ENCODE measurements at places on chromosomes 5 and 9.

DNA sequence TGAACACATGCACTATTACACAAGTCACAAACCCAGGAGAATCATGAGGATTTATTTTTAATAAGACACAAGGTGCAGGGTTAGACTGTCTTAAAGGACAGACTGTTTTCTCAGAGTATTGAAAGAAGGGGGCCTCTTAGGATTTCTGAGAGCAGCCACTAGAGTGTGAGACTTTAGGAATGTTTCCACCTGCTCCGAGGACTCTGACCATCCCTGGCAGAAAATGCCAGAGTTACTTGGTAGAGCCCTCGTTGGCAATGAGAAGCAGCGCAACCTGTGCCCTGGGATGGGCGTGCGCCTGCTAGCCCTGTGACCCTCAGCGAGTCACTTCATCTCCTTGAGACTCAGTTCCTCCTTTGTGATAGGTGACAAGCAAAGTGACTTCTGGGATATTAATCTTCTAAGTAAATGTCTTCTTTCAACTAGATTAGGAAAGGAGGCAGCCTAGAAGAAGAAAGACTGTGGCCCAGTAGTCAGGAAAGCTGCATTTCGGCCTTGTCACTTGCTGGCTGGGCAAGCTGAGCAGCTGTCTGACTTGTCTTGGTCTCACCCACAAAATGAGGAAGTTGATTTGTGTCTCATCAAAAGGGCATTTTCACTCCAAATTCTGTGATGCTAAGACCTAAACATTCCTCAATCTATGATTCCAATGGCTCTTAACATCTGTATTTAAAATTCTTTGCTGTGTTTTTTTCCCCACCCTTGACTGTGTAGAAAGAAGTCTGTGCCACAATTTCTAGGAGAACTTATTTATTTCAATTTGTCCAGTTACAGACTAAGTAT lies 60.5 kb downstream of the PTCD2 start:
- no peak for DNase-seq

DNA sequence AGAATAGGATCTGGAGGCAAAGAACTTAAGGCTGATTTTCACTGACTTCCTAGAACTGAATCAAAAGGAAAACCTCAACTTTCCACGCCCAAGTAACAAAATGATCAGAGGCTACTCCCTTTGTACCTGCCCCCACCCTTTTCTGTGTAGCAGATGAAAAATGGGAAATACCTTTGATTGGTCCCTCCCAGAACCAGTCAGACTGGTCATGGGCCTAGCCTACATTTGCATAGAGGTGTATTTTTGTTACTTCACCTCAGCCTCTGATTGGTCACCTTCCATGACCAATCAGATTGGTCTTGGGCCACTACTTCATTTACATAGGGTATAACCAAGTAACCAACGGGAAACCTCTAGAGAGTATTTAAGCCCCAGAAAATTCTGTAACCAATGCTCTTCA lies 1553.5 kb upstream of the C9orf72 start:
- no peak for DNase-seq

- DNase-seq = no peak
These were observed 1.3 kb downstream of the MACIR start for GRCh38 chr5:103259705-103260355.

DNA sequence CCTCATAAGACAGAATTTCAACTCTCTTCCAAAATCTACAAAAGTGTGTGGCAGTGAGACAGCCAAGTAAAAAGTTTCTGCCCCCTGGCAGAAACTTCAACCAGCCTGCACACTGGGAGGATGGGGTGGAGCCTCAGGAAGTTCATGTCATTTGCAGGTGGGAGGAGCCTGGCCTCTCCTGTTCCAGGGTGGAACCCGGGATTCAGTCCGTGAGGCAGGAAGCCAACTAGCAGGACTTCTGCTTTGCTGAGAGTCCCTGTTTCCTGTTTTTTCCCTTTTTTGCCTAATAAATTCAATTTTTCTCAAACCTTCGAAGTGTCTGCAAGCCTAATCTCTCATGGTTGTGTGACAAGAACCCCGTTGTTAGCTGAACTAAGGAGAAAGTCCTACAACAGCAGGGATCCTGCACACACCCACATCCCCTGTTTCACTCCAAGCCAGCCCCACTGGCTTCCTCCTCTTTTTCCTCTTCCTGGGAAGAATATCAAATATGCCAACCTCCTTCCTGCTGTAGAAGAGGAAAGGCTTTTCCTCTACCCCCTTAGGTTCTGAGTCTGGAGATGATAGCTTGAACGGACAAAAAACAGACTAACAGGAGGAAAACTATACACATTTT lies 69.3 kb downstream of the ALDH7A1 start:
- DNase-seq = peak; percentile 40

DNA sequence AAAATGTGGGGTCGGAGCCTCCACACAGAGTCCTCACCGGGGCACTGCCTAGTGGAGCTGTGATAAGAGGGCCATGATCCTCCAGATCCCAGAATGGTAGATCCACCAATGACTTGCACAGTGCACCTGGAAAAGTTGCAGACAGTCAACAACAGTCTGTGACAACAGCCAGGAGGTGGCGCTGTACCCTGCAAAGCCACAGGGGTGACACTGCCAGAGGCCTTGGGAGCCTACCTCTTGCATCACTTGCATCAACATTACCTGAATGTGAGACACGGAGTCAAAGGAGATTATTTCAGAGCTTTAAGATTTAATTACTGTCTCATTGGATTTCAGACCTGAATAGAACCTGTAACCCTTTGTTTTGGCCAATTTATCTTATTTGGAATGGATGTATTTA lies 614.1 kb upstream of the CDH9 start:
- DNase-seq = no peak

DNA sequence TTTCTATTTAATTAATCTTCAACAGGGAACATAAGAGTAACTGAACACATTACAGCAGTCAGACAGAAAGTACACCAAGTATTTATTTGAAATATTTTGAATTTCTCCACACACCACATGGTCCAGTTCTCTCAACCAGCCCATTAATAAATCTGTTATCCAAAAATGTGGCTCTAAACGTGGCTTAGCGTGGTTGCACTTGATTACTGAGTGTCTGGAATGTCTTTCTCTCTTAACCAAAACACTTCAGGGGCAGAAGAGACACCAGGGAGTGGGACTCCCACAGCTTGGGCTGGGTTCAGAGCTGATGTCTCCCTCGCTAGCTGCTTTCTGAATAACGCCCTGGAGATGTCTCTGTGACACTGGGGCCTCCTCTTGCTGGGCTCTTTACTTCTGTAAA lies 52.6 kb upstream of the FANCC start:
- no peak for DNase-seq

DNA sequence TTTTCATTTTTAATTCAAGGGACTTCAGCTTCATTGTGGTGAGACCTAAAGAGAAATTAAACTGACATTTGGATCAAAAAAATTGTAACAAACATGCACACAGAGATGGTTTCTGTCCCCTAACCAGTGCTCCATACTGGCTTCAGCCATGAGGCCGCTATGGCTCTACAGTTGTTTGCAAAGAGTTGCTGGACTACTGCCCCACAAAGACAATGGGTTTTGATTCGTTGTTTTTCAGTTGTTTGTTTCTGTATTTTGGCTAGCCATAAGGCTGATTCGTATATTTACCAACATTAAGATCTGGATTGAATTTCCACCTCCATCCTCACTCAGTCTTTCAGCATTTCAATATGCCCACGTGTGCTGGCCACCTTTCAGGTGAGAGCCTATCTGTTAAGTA lies 163.7 kb upstream of the KIF2A start:
- DNase-seq = no peak

- DNase-seq = no peak
These were observed 50.0 kb downstream of the HACD4 start for GRCh38 chr9:20981486-20981885.

GRCh38 chr5:9495121-9495520 lies 50.8 kb downstream of the SEMA5A start:
- no peak for DNase-seq

DNA sequence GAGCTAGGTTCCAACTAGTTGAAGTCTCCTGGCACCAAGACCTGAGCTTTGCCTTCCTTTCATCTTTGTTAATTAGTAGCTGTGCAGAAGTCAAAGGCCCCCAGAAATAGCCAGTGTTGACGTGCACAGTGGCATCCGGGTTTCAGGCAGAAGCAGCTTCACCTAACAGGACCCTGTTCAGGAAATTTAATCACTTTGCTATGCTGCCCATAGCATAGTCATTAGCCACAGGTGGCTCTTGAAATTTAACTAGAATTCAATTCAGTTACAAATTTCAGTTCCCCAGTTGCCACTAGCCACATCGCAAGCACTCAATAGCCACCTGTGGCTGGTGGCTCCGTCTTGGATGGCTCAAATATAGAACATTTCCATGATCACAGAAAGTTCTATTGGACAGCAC lies 179.1 kb downstream of the GOLPH3 start:
- DNase-seq = no peak

GRCh38 chr5:67986761-67987160 lies 228.8 kb upstream of the PIK3R1 start:
- no peak for DNase-seq

DNA sequence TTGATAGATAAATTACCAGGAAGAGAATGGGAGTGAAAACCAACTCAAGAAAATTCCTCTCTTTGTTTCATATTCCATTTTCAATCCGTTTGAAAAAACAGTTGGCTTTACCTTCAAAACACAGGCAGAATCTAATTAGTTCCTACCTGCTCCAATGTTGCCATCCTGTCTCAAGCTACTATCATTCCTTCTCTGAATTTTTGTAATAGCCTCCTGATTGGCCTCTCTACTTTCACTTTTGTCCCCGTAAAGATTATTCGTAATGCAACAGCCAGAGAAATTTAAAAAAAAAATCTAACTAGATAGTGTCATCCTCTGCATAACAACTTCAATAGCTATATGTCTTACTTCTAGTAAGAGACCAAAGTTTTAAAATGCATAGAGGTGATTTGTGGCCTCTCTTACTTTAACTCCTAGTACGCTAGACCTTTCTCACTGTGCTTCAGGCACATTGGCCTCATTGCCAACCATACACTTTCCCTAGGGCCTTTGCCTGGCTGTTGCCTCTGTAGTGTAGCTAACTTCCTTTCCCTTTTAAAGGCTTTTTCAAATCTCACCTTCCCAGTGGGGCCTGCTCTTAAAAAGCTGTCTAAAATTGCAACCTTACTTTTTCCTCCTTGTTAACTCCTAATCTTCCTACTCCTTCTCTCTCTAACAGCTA lies 311.3 kb upstream of the GRIN3A start:
- DNase-seq = no peak

- no peak for DNase-seq
These were observed 82.9 kb downstream of the RAB24 start for GRCh38 chr5:177220576-177220975.

DNA sequence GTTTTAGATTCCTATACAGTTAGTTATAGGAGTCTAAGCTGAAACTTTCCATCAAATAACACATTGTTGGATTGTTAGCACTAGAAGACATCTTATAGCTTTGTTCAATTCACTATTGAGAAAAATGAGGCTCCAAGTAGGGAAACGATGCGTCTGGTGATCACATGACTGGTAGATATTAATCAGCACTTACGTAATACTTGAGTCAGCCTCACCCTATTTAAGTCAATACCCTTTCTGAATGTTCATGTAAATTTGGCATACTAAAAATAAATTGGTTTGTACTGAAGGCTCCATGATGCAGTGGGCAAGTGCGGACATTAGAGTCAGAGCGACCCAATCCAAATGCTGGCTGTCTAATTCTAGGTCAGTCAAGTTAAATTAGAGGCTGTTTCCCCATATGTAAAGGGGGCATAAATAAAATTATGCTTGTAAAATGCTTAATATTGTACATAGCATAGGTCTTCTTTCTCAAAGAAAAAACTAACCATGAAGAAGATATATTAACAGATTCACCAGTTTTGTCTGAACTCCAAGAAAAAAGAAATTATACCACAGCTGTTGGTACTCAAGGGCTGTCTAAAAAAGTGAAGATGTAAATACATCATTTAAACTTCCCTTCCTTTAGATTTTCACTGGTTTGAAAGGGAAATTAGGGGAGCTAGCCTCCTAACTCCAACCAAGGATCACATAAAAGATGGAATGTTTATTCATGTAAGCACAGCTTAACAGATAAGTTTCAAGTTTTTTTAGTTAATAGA lies 406.6 kb upstream of the TLE4 start:
- DNase-seq = no peak

DNA sequence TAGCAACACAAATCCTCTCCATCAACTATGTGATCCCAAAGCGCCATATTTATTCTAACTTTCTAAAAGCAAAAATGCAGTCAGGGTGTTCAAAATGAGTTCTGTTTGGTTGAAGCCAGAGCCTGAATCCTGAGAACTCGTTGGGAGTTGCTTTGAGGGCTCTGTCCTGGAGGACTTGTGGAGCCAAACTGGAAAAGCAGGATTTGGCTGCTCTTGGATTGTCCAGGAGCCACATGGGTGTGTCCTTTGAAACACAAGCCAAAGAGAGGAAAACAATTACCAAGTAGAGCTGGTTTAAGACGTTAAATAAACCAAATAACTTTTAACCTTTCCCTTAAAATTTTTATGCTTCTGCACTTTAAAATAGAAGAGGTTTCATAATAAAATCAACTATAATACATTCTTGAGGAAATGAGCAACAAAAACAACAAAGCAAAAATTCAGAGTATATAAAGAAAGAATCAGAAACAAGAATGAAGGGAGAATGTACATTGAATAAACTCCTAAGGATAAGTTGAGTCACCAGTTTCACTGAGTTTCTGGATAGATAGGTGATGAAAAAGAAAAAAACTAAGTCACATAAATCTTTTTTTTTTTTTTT lies 13.5 kb downstream of the C5orf46 start:
- DNase-seq = no peak

- DNase-seq = no peak
These were observed 41.4 kb upstream of the CTNNA1 start for GRCh38 chr5:138711811-138712210.

DNA sequence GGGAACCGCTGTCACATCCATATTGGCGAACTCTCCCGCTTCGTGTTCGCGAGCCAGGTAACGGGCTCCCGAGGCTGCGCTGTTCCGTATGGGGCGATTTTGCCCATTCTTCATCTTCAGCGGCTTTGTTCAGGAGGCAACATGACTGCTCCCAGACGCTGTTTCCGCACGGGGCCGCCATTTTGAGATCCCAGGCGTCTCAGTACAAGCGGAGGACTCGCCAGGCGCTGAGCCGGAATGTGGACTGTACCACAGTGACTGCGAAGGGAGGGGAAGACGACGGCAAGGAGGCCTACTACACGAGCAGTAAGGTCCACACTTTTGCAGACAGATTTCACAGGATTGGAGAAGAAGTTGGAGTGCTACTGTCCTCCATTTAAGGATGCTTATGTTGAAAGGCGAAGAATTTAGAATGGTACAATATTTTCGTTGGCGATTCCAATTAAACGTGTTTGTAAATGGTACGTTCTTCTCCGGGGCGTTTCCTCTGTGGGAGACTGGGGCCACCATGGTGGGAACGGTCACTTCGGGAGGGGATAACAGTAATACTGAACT lies 41.6 kb upstream of the ZNF300 start:
- DNase-seq = peak; percentile 93

- no peak for DNase-seq
These were observed 24.8 kb downstream of the PPP3R2 start for GRCh38 chr9:101569741-101570501.

- DNase-seq = no peak
These were observed 97.0 kb downstream of the PSAT1 start for GRCh38 chr9:78393932-78394331.

- peak; percentile 29 for DNase-seq
These were observed 242.6 kb upstream of the PAPPA start for GRCh38 chr9:115910959-115911358.

GRCh38 chr5:151051931-151052608 lies 28.8 kb downstream of the TNIP1 start:
- DNase-seq = no peak

GRCh38 chr9:81474792-81475191 lies 214.6 kb downstream of the TLE1 start:
- DNase-seq = no peak

GRCh38 chr9:1554081-1555035 lies 460.8 kb upstream of the SMARCA2 start:
- no peak for DNase-seq

GRCh38 chr9:106420511-106420944 lies 442.4 kb upstream of the ZNF462 start:
- no peak for DNase-seq
